ENCODE measurements at places on chromosomes 1 and 21. TPM values are rescaled to one million over a fixed set of nuclear protein-coding genes. Genes with fewer than 3 reads are reported as not detected.

Gene CD52
- not detected for total RNA-seq

Gene CTSS
- 17.6 TPM for total RNA-seq

Gene CR1L
- not detected for total RNA-seq

Gene OR2T5
- total RNA-seq, result not detected

Gene ADAM30
- total RNA-seq, result not detected

Gene PIGR
- total RNA-seq, result 4.2 TPM
